ENCODE measurements at places on chromosomes 3 and 15.

DNA sequence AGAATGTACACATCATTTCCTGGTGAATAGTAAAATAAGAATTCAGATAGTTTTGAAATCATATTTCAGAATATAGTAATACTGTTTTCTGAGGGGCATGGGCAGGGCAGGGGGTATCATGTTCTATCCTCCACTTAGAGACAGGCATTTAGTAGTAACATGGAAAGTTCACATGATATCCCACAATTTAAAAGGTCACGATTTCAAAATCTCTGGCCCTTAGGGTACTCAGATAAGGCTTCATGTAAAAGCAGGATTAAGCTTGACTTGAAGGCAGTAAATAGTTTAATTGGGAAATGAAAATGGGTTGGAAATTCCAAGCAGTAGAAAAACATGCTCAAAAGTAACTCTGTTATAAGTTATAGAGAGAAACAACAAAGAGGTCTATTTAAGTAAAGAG, 353.2 kb upstream of the AGTR1 start:
- no peak for DNase-seq

DNA sequence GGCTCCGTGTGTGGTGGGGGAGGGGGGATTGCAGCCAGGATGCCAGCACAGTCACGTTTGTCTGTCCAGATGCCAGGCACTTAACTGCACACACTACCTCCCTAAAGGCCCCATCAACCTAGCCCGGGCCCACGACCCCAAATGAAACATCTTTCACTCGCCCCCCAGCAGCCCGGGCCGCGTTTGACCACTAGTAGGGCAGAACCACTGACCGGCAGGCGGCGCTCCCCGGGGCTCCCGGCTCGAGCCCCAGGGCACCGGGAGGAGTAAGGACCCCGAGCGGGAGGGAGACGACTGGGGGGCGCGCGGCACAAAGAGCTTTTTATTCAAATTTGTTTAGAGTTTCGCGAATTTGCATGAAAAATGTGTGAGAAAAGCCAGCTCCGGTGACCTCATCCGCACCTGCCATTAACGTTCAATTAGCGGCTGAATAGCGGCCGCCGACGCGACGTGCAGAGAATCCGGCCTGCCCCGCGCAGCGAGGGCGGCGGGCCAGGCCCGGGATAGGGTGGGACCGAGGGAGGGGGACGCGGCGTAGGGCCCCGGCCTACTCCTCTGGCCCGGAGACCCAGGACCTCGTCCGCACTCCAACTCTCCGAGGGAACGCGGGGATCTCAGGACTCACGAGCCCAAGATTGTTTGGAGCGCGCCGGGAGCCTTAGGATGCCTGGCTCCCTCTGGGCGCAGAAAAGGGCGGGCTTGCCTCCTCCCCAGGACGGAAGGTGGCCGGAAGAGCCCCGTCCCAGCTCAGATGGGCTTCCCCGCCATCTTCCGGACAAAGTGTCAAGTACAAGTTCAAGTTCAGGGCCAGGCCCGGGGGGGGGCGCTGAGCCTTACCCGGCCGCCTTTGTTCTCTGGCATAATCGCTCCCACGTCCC, 64.9 kb upstream of the POLG start:
- no peak for DNase-seq

GRCh38 chr3:25091934-25092333, 336.1 kb upstream of the RARB start:
- DNase-seq = no peak

- no peak for DNase-seq
Measured at GRCh38 chr3:15948388-15948787, 150.6 kb upstream of the ANKRD28 start.

DNA sequence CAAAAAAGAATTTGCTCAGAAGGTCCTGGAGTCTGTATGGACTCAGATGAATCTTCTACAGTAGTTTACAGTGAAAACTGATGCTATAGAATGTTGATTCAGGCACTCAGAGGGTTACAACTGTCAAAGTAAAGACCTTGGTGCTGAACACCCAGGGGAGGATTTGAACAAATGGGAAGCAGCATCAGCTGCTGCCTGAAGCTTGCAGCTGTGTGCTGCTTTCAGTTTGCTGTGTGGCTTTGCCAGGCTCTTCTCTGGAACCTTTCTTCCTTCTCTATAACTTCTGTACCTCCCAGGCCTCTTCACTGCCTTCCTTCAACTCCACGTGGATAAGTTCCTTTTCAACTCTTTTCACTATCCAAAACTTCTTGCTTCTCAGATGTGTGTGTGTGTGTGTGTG, 214.2 kb downstream of the GRM7 start:
- DNase-seq = no peak

DNA sequence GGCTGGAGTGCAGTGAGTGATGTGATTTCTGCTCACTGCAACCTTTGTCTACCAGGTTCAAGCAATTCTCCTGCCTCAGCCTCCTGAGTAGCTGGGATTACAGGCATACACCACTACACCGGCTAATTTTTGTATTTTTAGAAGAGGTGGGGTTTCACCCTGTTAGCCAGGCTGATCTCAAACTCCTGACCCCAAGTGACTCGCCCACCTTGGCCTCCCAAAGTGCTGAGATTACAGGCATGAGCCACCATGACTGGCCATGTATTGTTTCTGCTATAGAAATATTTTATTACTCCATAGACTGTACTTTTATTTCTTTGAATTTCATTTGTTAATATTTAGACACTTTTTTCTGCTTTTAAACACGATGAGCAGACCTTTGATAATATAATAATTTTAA, 60.4 kb downstream of the GTF2E1 start:
- no peak for DNase-seq

DNA sequence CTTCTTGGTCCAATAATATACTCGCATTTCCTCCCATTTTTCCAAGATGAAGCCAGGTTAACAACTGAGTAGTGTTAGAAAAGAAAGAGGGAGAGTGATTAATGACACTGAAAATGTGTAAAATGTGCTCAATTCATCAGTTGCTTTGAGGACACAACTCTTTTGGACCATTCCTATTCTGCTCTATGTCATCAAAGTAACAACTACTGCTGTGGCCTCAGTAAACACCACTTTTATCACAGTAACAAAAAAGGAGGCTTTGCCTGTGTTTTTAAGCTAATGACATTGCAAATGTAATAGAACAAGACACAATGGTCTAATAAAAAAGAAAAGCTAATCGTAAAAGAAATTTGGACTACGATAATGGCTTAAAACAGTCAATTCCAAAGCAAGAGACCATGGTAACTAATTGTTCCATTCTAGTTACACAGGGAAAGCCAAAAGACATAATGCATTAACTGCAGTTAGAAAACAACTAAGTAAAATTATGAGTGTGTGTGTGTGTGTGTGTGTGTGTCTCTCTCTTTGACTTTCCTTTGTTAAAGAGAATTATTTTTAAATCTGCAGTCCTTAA, 221.1 kb downstream of the MAGI1 start:
- DNase-seq = no peak

GRCh38 chr3:34037260-34037659, 238.8 kb downstream of the PDCD6IP start:
- DNase-seq = no peak

DNA sequence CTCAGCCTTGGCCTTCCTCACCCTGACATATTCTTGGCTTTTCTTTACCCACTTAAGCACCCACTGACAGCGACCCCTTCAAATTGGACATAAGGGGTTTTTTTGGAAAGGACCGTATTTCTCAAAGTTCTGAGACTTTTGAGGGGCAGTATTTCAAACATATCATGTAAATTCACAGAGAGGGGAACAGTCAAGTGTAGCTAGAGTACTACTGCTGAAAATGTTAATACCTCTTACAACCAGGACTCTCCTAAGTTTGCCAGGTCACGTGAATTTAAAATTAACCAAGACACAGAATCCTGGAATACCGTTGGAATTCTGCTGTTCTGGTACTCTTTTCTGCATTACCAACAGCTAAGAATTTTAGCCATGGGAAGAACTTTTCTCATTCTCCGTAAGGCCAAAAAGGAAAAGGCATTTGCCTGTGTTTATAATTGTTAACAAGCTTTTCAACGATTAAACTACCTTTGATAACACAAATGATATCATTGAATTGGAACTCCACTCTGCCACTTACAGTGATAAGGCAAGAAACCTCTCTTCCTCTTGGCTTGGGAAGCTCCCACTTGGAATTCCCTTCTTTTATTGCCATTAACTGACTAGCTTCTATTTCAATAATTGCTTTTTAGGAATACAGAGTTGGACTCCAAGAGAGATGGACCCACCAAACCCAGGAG, 597 bp upstream of the GBE1 start:
- no peak for DNase-seq

GRCh38 chr15:55552926-55553325, 35.2 kb downstream of the PYGO1 start:
- no peak for DNase-seq

DNA sequence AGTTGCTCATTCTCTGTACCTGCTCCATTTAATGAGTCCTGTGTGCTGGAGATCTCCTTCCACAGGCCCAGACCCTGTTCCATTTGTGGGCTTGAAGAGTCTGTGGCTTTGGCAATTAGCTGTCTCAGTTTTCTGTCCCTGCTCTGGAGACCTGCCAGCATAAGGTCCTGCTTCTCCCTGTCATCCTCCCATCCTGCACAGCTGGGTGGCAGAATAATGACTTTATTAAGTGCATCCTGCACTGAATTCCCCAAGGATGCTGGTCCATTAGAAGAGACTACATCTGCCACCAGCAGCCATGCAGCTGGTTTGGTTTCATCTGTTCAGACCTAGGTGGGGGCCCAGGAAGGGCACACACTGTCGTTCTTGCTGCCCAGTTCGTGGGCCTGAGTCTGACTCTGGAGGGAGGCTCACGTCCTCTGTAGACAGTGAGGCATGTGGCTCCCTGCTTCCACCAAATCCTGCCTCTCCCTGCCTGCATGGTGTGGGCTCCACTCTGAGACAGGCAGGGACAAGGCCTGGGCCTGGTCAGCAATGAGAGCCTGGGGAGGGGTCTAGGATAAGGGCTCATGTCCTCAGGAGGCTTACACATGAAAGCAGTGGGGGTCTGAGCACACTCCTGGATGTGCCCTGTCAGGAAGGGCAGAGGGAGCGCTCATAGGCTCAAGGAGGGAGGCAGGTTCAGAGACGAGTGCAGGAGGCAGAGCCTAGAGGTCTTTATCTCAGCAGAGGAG, 78.4 kb upstream of the PRR23E start:
- DNase-seq = no peak

DNA sequence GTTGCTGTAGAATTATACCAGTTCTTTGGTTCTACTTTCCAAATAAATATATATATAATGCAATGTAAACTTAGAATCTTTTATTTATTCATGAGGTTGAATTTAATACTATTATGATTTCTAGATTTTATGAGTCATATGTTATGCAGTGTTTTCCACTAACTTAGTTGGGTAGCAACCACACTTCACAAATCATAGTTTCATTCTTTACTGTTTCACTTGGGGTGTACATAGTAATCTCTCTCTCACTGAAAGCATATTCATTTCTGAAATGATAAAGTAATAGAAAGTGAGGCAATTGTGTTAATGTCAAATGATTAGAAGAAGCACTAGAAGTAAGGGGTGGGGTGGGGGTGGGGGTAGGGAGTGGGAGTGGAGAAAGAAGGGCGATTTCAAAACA, 52.6 kb downstream of the IQCH start:
- no peak for DNase-seq

DNA sequence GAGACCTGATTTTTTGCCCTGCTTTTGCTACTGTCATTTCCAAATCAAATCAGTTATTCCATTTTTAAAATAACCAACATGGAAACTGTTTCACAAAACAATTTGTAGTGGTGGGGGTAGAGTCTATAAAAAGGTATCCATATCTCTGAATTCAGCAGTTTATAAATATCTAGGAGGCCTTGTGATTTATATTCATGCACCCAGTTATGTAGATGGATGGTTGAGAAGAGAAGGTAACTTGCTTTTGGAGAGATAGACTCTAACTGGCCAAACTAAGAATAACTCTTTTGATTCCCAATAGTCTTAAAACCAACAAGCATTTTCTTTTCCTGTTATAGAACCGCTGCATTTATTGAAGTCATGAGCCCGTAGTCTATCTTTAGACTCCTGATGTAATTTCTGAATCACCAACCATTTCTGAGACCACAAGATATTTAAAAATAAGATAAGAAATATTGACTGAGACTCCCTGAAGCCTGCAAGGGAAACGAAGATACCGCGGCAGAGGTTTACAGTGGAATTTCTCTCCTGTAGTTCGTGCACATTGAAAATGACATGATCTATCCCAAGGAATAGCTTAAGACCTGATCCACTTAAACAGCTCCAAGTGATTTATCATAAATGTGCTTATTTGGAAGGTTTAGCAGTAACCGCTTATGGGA, 68.5 kb downstream of the SAMMSON start:
- no peak for DNase-seq

DNA sequence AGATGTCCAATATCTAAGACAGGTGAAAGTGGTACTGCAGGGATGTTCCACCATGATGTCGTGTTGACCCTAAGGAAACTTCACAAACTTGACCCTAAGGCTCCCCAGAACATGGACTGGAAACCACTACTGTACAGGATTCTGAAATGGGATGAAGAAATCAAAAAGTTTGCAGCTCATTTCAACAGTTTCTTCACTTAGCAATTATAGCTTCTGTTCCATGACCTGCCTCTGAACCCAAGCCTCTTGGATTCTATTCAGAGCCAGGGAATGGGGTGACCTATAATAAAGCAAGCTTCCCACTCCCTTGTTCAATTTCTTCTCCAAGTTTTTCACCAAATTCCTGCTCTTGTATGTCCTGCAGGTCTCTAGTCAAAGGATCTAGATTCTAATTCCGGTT, 40.7 kb downstream of the DUT start:
- no peak for DNase-seq

DNA sequence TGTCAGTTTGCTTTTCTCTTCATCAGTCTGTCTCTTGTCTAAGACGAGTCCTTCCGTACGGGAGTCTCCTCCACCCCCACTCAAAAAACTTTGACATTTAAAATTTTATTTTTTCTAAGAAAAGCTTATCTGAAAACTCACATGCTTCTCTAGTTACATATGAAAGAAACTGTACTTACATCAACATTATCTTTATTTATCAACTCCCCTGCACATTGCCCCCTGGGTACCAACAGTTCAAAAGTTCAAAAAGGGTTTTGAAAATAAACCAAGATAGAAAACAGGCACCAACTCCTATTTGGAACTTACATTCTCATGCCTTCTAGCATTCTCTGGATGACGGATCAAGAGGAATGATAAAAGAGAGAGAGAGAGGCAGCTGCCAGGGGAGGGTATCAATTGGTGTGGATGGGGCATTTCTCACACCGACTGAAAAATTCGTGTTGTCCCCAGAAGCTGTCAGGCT, 182.5 kb downstream of the FOXP1 start:
- DNase-seq = no peak

DNA sequence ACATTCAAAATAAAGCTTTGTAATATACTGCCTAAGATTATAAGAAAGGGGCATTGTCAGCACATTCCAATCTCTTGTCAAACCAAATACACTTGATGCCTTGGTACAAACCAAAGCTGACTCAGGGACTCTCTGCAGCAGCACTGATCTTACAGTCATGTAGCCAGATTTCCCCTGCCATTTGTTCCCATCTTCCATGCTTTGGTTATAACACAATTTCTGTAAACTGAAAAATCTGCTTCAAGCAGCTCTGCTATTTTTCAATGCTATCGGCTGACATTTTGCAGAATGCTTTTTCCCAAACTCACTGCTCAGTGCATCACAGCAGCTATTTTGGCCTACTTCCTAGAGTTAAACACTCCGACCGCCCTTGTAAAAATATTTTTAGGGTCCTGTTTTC, 18.2 kb downstream of the PLOD2 start:
- no peak for DNase-seq

All from caudate nucleus (tissue), 63 donors.